ENCODE measurements at places on chromosomes 11 and 22.

DNA sequence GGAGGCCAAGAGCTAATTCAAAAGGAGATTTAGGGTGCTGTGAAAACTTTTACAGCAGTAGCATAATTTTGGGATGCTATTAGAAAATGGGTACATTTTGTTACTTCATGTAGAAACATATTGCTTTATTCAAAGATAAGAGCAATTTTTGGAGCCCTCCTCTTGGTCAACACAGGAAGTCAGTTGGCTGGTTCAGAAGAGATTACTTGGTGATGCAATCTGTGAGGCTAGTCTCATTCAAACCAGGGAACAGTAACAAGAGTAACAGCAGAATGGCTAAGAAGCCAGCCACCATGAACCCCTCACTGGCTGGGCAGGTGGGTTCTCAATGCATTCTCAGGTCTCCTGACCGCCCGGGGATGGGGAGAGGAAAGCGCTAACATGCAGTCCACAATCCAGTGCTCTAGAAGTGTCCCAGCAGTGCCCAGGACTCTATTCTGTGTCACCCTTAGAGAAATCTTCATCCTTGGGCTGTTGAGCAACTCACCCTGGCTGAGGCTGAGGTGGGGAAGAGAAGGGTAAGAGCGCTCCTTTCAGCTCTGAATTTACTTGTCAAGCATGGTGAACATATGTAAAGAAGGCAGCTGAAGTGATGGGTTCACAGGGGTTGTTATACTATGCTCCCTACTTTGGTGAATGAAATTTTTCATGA lies 262.2 kb upstream of the UBASH3B start:
- DNase-seq: no peak

DNA sequence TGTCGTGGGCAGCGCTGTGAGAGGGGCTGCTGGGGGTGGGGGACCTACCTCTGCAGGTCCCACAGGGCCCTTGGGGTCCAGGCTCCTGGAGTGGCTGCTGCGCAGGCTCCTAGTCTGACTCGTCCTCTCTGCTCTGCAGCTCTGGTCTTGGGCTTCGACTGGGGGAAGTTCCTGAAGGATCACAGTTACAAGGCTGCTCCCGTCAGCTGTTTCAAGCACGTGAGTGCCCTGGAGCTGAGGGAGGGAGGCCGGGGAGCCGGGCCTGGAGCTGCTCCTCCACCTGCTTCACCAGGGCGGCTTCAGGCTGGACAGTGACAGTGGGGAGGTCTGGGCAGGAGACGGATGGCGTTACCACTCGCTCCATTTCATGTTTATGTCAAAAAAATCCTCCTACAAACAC lies 11.9 kb downstream of the L3MBTL2 start:
- DNase-seq: no peak

DNA sequence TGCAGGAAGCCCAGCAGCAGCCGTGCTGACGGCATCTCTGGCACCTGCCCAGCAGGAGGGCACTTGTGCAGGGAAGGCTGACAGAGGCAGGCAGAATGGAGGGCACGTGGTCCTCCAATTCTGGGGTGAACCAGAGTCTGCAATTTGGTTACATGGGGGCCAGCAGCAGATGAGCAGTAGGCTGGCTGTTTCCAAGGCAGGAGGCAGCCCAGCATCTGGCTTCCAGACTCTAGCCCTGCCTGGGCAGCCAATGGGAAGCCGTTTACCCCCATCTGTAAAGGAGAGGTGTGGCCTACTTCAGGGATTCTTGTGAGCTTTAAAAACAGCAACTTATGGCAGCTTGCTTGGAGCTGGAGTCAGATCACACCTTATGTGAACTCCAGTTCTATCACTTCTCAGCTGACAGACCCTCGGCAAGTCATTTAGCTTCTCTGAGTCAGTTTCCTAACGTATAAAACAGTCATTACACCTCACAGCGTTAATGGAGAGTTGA lies 27.9 kb upstream of the RASL10A start:
- no peak for DNase-seq

- DNase-seq: no peak
Measured at GRCh38 chr11:73001615-73002014, 140.5 kb downstream of the FCHSD2 start.

DNA sequence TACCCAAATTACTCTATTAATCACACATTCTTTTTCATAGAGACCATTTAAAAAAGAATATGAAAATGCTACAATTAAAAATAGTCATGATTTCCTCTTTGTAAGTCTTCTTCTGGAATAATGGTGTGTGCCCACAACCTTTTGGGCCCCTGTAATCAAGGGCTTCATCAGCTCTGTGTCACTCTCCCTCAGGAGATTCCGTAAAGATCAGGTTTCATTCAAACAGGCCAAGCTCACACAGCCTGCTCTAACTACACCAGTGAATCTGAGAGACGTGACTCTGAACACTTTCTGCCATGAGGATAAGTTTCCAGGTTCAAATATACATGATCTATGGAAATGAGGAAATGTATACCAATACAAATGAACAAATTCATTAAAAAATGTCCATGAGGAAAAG lies 9.5 kb downstream of the DRICH1 start:
- no peak for DNase-seq

DNA sequence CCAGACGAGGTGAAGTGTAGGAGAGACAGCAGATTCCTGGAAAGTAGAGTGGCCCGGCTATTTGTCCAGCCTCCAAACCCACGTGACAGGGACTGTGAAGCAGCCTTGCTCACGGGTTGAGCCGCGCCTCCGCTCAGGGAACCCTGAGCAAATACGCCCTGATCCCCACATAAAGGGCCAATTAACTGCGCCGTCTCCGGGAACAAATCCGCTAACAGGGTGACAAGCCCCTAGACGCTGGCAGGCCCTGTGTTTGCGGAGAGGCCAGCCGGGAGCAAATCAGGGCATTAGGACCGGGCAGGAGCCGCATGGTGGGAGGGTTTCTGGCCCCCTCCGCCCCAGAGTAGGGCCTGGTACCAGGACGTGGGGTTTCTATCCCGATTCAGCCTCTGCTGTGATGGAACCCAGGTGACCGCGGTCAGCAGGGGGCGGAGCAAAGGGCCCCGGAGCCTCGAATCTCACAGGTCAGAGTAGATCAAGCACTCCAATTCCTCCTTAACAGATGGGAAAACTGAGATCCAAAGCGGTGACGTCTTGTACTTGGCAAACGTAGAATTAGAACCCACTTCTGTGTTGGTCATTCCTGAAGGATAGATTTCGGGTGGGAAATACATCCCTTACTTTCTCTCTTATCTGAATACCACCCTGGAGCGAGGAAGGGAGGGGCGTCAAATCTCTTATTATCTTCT lies 2.0 kb upstream of the ROBO3 start:
- no peak for DNase-seq

DNA sequence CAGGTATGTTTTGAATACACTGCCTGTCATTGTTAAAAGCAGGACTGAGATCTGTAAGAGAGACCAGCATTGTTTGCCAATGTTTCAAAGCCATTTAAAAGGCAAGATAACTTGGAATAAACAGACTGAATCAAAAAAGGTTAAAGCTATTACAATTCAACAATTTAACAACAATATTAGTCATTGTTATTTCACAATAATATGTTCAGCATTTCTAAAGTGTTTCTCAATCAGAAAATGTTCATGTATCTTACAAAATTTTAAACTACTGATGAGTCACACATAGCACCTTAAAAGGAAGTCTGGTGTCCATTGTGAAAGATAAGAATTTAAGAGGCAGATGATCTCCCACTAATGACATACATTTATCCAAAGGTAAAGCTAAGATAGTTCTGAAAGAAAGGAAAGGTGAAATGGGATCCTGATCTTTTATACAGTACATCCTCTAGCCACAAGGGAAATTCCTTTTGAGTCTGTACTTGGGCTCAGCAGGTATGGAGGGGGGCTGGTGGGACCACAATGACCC lies 79.7 kb downstream of the MAML2 start:
- DNase-seq: no peak

GRCh38 chr11:15859411-15859810 lies 496.9 kb downstream of the SOX6 start:
- no peak for DNase-seq

DNA sequence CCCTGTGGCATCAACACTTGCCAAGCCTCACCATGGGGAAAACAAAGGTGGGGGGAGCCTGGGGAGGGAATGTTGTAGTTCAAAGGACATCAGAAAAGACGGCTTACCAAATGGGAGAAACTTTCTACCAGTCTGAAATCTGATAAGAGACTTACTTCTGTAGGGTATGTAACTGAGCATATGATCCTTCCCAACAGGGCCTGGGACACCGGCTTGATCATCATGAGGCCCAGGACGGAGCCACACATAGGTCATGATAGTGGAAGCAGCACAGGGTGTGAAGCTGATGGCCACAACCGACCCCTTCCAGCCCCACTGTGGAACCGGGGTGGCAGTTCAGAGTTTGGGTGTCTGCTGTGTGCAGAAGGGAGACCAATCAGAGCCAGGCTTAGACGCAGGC lies 51.1 kb downstream of the MICAL3 start:
- DNase-seq: no peak

GRCh38 chr11:72040491-72041363 lies 39.6 kb downstream of the NUMA1 start:
- peak; percentile 91 for DNase-seq

GRCh38 chr11:45654231-45655011 lies 11.0 kb downstream of the CHST1 start:
- no peak for DNase-seq

DNA sequence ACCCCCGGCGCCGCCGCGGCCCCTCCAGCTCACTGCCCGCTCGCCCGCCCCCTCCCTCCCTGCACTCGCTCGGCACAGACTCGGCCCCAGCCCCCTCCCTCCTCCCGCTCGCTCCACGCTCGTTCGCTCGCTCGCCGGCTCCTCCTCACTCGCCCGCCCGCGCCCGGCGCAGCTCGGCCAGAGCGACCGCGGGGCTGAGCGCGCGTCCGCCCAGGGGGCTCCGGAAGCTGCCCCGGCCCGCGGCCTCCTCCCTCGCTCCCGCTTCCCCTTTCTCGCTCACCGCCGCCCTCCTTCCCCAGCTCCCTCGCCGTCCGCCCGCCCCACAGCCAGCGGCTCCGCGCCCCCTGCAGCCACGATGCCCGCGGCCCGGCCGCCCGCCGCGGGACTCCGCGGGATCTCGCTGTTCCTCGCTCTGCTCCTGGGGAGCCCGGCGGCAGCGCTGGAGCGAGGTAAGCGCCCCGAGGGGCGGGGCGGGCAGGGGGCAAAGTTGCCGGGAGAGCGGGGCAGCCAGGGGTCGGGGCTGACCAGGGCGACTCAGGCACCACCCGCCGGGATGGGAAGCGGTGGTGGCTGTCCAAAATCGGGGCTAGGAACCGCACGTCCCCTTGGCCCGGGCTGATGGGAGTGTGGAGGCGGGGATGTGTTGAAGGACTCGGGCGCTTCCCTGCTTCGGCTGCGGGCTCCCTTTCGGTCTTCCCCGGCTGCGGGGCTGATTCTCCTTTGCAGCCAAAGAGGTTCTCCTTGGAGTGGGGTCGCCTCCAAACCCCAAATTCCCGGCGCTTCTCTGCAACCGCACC lies at the start of gene SEZ6L:
Gene SEZ6L, plus strand, starts transcription at position 148 of the 797 bp plus-strand sequence. Its CDS starts 208 bp downstream, at position 356.
- DNase-seq: peak; percentile 12

DNA sequence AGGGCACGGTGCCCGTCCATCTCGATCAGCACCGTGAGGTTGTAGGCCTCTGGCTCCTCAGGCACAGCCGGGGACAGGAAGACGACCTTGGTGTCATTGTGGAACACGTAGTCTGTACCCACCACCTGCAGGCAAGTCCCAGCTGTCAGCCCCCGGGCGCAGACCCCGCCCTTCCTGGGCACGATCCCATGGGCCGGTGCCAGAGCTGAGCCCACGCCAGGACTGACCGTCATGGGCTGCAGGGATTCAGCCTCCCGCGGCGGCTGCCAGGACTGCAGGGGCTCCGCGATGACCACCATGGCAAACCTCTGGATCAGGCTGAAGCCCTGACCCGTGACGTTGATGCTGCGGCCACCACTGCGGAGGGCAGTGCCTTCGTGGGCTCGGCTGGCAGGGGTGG lies 11.8 kb upstream of the MAPK11 start:
- no peak for DNase-seq

- no peak for DNase-seq
Measured at GRCh38 chr22:23698094-23698493, 7.3 kb downstream of the RGL4 start.

DNA sequence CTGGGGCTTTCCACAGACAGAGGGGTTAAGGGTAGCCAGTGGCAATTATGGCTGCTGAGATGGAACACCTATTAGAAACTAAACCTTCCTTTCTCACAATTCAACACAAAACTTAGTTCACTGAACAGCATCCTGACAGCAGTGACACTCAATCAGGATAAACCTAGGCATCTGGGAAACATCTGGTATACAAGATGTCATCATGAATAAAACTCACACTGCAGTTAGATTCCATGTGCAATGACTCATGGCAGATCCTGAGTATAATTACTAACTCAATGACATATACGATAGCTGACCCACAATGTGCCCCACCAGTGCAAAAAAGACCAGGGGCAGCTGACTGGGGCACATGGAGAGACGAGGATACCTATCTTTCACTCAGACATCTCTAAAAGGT lies 17.7 kb downstream of the RBFOX2 start:
- DNase-seq: no peak

- DNase-seq: no peak
Measured at GRCh38 chr11:69138265-69138664, 17.5 kb upstream of the SMIM38 start.

- DNase-seq: no peak
Measured at GRCh38 chr11:45091563-45092403, 54.7 kb upstream of the PRDM11 start.

DNA sequence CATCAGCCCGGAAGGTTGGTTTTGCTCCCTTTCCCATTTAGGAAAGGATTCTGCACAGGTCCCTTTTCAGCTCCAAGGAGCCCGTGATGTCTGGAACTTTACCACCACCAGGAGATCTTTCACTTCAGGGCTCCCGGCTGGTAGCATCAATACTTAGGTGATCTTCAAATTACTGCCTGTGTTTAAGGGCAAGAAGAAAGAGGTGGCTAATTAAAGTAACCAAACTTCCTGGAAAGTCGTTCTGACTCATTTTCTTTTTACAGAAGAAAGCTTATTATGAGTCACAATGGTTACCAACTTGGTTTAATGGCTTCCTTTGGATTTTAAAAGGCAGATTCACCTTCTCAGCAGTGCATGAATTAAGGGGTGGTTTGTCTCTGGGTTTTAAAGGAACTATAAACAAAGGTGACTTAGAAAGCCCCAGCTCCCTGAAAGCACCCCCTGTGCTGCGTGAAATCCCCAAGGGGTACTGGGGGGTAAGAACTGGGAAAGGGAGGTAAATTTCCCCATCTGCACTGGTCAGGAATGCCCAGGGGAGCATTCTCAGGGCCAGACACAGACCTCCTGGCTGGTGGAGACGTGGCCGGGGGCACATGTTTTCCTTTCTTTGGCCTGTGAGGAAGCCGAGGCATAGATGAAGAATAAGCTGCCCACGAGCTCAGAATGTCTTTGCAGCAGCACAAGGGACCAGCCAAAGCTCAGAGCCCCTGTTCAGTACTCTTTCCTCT lies 8.8 kb downstream of the POU2F3 start:
- no peak for DNase-seq

DNA sequence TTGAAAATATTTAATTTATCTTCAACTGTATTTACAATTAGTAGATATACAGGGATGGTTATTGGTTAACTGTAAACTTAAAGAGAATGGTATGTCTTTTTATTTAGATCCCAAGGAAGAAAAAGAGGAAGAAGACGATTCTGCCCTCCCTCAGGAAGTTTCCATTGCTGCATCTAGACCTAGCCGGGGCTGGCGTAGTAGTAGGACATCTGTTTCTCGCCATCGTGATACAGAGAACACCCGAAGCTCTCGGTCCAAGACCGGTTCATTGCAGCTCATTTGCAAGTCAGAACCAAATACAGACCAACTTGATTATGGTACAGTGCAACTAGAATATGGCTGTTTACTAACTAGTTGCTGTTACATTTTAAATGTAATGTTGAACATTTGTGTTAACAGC lies 12.7 kb upstream of the CNTF start:
- no peak for DNase-seq
